ENCODE measurements at places on chromosomes 16 and 17.

DNA sequence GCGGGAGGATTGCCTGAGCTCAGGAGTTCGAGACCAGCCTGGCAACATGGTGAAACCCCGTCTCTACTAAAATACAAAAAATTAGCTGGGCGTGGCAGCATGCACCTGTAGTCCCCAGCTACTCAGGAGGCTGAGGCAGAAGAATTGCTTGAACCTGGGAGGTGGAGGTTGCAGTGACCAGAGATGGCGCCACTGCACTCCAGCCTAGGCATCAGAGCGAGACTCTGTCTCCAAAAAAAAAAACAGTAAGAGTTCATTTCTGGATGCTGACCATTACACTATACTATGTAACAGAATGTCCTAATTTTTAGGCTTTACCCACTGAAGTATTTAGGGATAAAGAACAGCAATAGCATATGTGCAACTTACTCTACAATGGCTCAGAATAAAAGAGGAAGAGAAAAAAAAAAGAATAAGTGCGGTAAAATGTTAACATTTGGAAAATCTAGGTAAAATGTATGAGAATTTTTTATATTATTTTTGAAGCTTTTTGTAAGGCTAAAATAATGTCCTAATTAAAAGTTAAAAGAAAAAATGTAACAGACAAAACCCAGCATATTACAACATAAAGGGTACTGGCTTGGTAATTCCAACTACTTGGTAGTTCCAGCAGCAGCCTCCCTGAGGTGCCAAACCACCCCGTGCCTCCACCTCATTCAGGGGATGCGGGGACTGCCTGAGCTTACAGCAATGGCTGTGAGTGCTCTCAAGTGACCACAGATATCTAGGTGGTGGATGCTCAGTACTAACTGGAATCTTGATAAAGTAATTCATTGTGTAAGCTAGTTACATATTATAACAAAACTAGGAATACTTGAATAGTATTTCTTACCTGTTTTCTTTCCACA lies 10.9 kb downstream of the COPS3 start:
- no peak for DNase-seq

DNA sequence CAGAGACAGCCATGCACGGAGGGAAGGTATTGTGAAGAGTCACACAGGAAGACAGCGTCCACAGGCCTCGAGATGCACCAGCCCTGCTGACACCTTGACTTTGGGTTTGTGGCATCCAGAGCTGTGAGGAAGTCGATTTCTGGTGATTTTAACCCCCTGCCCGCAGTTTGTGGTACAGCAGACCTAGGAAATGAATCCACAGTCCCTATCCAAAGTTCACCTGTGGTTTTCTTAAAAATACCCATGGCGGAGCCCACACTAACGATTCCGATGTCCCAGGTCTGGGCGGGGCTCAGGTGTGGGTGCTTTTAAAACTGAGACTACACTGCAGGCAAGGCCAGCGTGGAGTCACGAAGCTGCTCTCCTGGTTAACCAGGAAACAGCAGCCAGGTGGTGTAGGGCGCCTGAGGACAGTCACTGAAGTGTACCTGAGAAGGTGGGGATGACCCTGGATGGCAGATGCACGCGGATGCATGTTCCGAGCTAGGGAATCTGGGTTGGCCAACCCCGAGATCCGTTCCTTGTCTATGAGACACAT lies 14.4 kb upstream of the MEAK7 start:
- no peak for DNase-seq

GRCh38 chr16:680625-680945 lies 375 bp downstream of the STUB1 start:
- no peak for DNase-seq

GRCh38 chr16:25036561-25036960 lies 21.4 kb upstream of the ARHGAP17 start:
- DNase-seq = no peak

- no peak for DNase-seq
These were observed 5.6 kb downstream of the RAP1GAP2 start for GRCh38 chr17:2801841-2802240.

GRCh38 chr16:58885528-58886170 lies 151.5 kb upstream of the GOT2 start:
- no peak for DNase-seq

DNA sequence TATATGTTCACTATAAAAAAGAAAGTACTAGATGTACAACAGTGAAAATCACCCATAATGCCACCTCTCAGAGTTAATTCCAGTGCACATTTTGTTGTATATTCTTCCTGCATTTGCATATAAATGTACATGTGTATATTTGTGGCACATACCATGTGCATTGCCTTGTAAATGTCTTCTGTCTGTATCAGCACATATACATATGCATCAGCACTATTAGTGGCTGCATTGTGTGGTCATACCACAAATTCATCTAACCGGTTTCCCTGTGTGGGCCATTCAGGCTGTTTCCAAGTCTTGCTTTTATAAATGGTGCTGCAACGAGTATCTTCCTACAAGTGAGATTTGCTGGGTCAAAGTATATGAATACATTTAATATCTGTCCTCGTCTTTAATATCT lies 6.5 kb downstream of the KSR1 start:
- no peak for DNase-seq

DNA sequence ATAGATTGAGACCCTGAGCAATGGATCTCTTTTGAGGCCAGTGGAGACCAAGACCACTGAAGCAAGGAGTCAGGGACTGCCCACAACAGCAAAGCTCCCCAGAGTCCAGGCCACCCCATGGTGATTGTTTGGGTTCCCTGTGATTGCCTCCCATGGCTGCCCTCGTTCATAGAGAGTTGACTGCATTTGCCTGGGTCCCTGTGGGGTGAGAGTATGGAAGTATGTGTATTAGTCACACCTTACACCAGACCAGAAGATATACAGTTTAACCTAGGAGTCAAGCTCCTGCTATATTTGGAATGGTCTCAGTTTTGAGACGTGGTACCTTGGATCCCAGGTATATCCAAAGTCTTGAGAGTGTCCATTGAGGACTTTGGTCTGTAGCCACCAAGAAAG lies 20.2 kb downstream of the HLF start:
- no peak for DNase-seq

DNA sequence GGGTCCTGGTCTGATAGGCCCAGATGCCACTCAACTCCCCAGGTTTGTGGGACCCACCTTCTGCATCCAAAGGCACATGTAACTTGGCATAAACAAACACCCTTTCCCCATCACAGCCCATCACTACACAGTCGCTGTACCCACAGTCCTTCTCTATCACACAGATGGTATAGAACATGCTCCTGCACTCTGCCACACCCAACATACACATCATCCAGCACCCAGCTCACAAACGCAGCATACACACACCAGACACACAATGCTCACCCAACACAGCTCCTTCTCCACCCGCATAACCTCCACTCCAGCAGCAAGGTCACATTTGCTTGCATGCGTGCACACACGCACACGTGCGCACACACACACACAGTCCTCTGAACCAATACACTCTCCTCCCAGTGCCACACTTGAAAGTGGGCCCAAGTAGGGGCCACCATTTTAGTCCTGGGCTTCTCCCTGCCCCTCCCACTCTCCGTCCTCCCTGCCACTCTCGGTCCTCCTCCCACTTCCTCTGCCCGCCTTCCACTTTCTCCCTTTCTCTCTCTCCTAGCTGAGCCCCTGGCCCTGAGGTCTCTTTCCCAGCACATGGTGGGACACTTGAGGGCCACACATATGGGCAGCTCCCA lies 8.5 kb upstream of the TMEM92 start:
- DNase-seq = no peak
